ENCODE measurements at places on chromosomes 4 and X.

GRCh38 chr4:76278583-76278982 is 27.1 kb downstream of the FAM47E start:
- DNase-seq, result no peak

- DNase-seq, result no peak
Observed at GRCh38 chr4:99252746-99253145, 33.7 kb upstream of the ADH6 start.

DNA sequence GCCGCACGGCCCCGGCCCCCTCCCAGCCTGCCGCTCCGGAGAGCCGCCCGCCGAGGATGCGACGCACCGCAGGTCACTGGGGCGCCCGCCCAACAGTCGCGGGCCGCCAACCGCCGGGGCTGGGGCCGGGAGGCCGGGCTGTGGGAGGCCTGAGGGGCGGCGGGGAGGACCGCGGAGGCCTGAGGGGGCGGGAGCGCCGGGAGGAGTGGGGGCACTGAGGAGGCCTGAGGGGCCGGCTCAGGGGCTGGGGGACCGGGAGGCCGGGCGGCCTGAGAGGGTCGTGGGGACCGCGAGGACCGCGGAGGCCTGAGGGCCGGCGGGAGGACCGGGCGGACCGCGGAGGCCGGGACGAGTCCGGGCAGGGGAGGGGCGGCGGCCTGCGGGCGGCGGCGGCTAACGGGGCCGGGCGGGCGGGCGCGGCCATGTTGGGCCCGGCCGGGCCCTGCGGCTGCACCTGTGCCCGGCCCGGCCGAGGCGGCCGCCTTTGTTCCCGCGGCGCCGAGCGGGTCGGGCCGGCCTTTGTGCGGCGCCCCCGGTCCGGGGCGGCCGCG is 353 bp downstream of the NSD2 start:
- no peak for DNase-seq

DNA sequence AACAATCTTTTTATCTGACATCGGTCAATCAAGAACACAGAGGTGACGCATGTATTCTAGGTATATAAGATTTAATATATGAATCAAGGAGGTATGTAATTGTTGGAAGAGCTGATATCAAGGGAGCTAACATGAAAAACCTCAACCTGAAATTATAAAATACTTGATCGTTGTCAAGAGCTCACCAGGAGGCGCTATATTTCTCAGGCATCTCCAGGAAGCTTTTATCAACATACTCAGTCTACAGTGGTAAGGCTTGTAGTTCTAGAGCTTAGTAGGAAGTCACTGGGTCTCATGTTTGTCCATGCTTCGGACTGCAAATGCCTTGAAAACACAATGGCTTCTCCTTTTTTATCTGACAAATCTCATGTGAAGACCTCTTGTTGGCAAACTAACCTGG is 156.1 kb downstream of the GRXCR1 start:
- no peak for DNase-seq

All from fibroblast of lung (primary cell).